ENCODE measurements at places on chromosomes 1 and 21. TPM values are rescaled to one million over a fixed set of nuclear protein-coding genes. Genes with fewer than 3 reads are reported as not detected.

Gene HPDL
- total RNA-seq, result not detected

Gene NCF2
- 2.2 TPM for total RNA-seq

Gene CR1
- total RNA-seq, result 1.0 TPM

Gene SOX13
- total RNA-seq, result 7.3 TPM

Gene KLHDC9
- 12.4 TPM for total RNA-seq

Gene EXTL2
- 6.7 TPM for total RNA-seq

Gene LMX1A
- not detected for total RNA-seq

Gene STYXL2
- 199 TPM for total RNA-seq

Gene MPL
- total RNA-seq, result 0.47 TPM

Gene E2F2
- total RNA-seq, result 0.04 TPM

Gene IGSF8
- total RNA-seq, result 17.0 TPM

Gene RYR2
- total RNA-seq, result 1,134 TPM

- H3K36me3 ChIP-seq, result no peaks in the 10 kb centered on the region
- DNase-seq, result no peak
- no peak overlapping the region for H3K27ac ChIP-seq
- H3K4me3 ChIP-seq, result no peak overlapping the region
- no peaks in the 10 kb centered on the region for H3K4me1 ChIP-seq
- H3K27me3 ChIP-seq, result no peaks in the 10 kb centered on the region
Observed at GRCh38 chr1:65813956-65814355, 21.3 kb downstream of the PDE4B start.

GRCh38 chr1:5448486-5448885 lies 543.7 kb downstream of the NPHP4 start:
- H3K27me3 ChIP-seq, result peaks cover 7% of the 10 kb centered on the region
- H3K4me1 ChIP-seq, result no peaks in the 10 kb centered on the region
- H3K27ac ChIP-seq, result no peak overlapping the region
- DNase-seq, result no peak
- H3K36me3 ChIP-seq, result no peaks in the 10 kb centered on the region
- H3K4me3 ChIP-seq, result no peak overlapping the region

GRCh38 chr1:53048960-53049573 lies 12.9 kb upstream of the PODN start:
- no peaks in the 10 kb centered on the region for H3K36me3 ChIP-seq
- H3K27me3 ChIP-seq, result no peaks in the 10 kb centered on the region

DNA sequence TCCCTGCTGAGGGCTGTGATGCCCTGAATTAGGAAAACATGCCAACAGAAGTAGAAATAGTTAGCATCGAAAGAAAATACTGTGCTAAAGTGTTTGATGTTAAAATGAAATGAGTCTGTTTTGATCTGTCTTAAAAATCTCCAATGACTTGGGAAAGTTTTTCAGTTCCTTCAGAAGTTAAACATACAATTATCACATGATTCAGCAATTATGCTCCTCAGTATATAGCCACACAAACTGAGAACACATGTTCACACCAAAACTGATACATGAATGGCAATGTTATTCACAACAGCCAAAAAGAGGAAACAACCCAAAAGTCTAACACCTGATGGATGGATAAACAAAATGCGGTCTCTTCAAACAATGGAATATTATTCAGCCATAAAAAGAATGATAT lies 130.6 kb downstream of the PTPN14 start:
- H3K4me3 ChIP-seq, result no peak overlapping the region
- no peak for DNase-seq
- H3K27me3 ChIP-seq, result no peaks in the 10 kb centered on the region
- H3K27ac ChIP-seq, result no peak overlapping the region

GRCh38 chr1:202023001-202023433 lies 12.6 kb downstream of the ELF3 start:
- H3K27me3 ChIP-seq, result no peaks in the 10 kb centered on the region
- peaks cover 4% of the 10 kb centered on the region for H3K4me1 ChIP-seq
- no peak for DNase-seq
- no peaks in the 10 kb centered on the region for H3K36me3 ChIP-seq
- H3K4me3 ChIP-seq, result no peak overlapping the region
- no peak overlapping the region for H3K27ac ChIP-seq

- no peak overlapping the region for H3K4me3 ChIP-seq
- DNase-seq, result no peak
- no peaks in the 10 kb centered on the region for H3K27me3 ChIP-seq
- no peak overlapping the region for H3K27ac ChIP-seq
Observed at GRCh38 chr1:25644962-25645361, 28.4 kb downstream of the MAN1C1 start.

GRCh38 chr1:227898502-227899140 lies 49.1 kb downstream of the WNT9A start:
- H3K27ac ChIP-seq, result no peak overlapping the region
- H3K27me3 ChIP-seq, result no peaks in the 10 kb centered on the region
- no peak overlapping the region for H3K4me3 ChIP-seq
- H3K36me3 ChIP-seq, result no peaks in the 10 kb centered on the region
- DNase-seq, result no peak
- no peaks in the 10 kb centered on the region for H3K4me1 ChIP-seq

- H3K4me1 ChIP-seq, result peaks cover 9% of the 10 kb centered on the region
- H3K36me3 ChIP-seq, result no peaks in the 10 kb centered on the region
- H3K27me3 ChIP-seq, result no peaks in the 10 kb centered on the region
- H3K27ac ChIP-seq, result no peak overlapping the region
Observed at GRCh38 chr1:222769971-222770620, 33.1 kb downstream of the FAM177B start.

- peaks cover 94% of the 10 kb centered on the region for H3K27me3 ChIP-seq
- no peak overlapping the region for H3K27ac ChIP-seq
- no peak for DNase-seq
- H3K4me1 ChIP-seq, result no peaks in the 10 kb centered on the region
Observed at GRCh38 chr1:156428746-156429288, 59.8 kb downstream of the RHBG start.

GRCh38 chr1:238329671-238330070 lies 438.9 kb upstream of the ZP4 start:
- H3K36me3 ChIP-seq, result no peaks in the 10 kb centered on the region
- H3K4me3 ChIP-seq, result no peak overlapping the region

GRCh38 chr1:159084867-159085266 lies 8.3 kb upstream of the AIM2 start:
- no peaks in the 10 kb centered on the region for H3K27me3 ChIP-seq
- DNase-seq, result no peak
- no peak overlapping the region for H3K27ac ChIP-seq
- H3K36me3 ChIP-seq, result no peaks in the 10 kb centered on the region
- H3K4me1 ChIP-seq, result no peaks in the 10 kb centered on the region

GRCh38 chr1:204435381-204435831 lies 23.8 kb upstream of the PPP1R15B start:
- no peak overlapping the region for H3K27ac ChIP-seq
- DNase-seq, result no peak
- H3K4me3 ChIP-seq, result no peak overlapping the region
- peaks cover 76% of the 10 kb centered on the region for H3K36me3 ChIP-seq

DNA sequence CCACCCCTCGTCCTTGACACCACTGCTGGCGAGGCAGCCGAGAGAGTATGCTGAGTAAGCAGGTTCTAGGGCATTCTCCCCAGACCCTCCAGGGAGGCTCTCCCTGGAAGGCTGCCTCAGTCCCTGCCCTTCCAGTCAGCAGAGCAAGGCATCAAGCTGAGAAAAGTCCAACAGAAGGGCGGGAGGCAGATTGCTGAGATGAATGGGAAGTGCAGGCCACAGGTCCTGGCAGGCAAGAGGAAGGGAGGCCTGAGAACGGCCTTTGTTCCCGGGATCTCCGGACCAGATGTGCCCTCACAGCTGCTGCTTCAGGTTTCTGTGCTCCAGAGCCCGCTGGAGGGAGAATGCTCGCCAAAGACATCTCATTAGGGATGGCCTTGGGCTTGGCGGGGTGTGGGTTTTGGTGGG lies 270.0 kb upstream of the VAMP3 start:
- no peak overlapping the region for H3K27ac ChIP-seq
- H3K27me3 ChIP-seq, result no peaks in the 10 kb centered on the region
- H3K36me3 ChIP-seq, result no peaks in the 10 kb centered on the region

GRCh38 chr1:4939266-4939665 lies 284.9 kb downstream of the AJAP1 start:
- no peaks in the 10 kb centered on the region for H3K4me1 ChIP-seq
- no peak overlapping the region for H3K27ac ChIP-seq
- no peak overlapping the region for H3K4me3 ChIP-seq
- DNase-seq, result no peak
- H3K27me3 ChIP-seq, result no peaks in the 10 kb centered on the region

DNA sequence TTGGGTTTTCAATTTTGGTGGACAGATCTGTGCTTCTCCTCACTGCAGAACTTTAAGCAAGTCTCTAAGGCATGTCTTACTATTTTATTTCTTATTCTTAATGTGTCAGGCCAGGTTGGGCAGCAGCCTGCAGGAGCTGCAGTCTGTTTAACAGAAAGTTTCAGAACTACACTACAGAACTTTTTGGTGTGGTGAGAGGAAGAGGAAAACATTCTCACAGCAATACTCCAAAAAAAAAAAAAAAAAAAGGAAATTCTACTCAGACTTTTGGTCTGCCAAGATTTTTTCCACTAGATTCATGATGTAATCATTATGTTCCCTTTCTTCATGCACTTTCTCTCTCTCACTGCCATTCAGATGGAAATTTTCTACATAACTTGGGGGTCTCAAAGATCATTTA lies 255.2 kb downstream of the COL11A1 start:
- no peaks in the 10 kb centered on the region for H3K36me3 ChIP-seq
- DNase-seq, result no peak
- H3K27me3 ChIP-seq, result no peaks in the 10 kb centered on the region
- H3K4me3 ChIP-seq, result no peak overlapping the region

DNA sequence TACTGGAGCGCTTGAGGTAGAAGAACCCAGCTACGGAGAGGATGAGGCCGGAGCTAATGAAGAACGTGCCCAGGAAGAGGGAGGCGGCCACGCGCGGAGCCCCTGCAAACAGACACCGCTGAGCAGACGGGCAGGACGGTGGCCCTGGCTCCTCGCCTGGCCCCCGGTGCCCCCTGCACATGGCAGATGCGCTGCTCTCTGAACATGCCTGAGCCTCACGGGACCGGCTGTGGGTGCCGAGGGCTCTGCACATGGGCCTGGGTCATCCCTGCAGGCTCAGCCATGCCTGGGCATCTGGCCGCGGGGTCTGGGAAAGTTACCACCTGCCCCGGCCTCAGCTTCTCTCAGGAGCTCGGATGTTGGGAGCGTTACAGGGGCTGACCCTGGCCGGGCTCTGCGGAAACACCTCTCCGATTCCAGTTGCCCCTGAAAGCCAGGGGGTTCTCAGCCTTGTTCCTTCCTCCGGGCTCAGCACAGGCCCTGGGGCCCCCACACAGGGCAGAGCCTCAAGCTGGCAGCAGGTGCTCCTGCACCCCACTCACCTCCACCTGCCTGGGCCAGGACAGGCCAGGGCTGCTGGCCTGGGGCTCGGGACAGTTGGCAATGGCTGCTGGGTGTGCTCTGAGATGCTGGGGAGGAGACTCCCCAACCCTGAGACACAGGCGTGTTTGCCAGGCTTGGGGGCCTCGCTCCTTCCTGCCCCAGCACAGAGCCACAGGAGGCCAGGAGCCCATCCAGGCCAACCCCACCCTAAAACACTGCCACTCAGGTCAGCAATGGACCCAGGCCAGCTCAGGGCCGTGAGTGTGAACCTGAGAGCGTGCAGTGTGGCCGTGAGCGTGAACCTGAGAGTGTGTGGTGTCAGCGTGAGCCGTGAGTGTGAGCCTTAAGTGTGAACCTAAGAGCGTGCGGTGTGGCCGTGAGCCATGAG lies 12.1 kb upstream of the RNF223 start:
- H3K27me3 ChIP-seq, result no peaks in the 10 kb centered on the region
- no peak for DNase-seq
- no peaks in the 10 kb centered on the region for H3K36me3 ChIP-seq
- no peaks in the 10 kb centered on the region for H3K4me1 ChIP-seq
- no peak overlapping the region for H3K27ac ChIP-seq

DNA sequence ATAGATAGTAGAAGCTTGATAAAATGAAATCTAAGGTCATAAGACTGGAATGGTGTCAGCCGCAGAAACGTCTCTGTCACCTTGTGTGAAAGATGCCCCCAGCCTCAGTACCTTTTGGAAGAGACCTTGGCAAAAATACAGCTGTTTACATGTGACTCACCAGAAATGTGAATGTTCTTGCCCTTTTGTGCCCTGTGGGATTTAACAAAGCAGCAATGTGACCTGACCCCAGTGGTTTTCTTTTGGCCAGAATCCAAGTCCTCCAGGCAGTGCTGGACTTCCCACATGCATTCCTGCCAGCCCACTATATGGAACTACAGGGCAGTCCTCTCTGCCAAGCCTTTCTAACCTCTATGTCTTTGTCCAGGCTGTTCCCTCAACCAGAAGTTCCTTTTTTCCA lies 27.2 kb upstream of the LRRC8C start:
- H3K27ac ChIP-seq, result peak overlapping the region; percentile 25
- no peak for DNase-seq
- H3K4me1 ChIP-seq, result peaks cover 78% of the 10 kb centered on the region
- H3K4me3 ChIP-seq, result no peak overlapping the region
- no peaks in the 10 kb centered on the region for H3K36me3 ChIP-seq

- no peak overlapping the region for H3K27ac ChIP-seq
- peaks cover 15% of the 10 kb centered on the region for H3K4me1 ChIP-seq
- no peak for DNase-seq
- no peak overlapping the region for H3K4me3 ChIP-seq
- H3K27me3 ChIP-seq, result no peaks in the 10 kb centered on the region
- no peaks in the 10 kb centered on the region for H3K36me3 ChIP-seq
Observed at GRCh38 chr1:219434285-219434922, 178.5 kb downstream of the ZC3H11B start.

DNA sequence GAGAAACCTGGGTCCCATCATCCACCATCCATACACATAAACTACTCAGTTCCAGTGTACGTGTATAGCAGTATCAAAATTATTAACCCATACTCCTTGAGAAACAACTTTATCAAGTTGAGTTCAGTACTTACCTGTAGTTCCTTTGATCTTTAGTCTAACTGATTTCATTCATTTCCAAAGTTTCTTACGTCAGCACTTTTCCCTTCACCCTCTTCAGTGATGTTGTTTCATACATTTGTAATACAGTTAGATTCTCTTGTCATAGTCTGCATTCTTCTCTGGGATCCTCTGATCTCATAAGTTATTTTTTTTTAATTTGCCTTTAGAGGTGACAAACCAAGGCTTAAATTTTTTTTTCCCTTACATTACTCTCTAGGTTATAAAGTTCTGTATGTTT lies 143.2 kb downstream of the PIK3R3 start:
- H3K36me3 ChIP-seq, result no peaks in the 10 kb centered on the region
- no peak overlapping the region for H3K4me3 ChIP-seq
- DNase-seq, result no peak
- no peaks in the 10 kb centered on the region for H3K4me1 ChIP-seq
- no peak overlapping the region for H3K27ac ChIP-seq

- H3K4me3 ChIP-seq, result no peak overlapping the region
- DNase-seq, result no peak
- no peaks in the 10 kb centered on the region for H3K36me3 ChIP-seq
- H3K4me1 ChIP-seq, result peaks cover 8% of the 10 kb centered on the region
- no peak overlapping the region for H3K27ac ChIP-seq
- no peaks in the 10 kb centered on the region for H3K27me3 ChIP-seq
Observed at GRCh38 chr21:34284666-34285065, 79.1 kb upstream of the KCNE2 start.

DNA sequence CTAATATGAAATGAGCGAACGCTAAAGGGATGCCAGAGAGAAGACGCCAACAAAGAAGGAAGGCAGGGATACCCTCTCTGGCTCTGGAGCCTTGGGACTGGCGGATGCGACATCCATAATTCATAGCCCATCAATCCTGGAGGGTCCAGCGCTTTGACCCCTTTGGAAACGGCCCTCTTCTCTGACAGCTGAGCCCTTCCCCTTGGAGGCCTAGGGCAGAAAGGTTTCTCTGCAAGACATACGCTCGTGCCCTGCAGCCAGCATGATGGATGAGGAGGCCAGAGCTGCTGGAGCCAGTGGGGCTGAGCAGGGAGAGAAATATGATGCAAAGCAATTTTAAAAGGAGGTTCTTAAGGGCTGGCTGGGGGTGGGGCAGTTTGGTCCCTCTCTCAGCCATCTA lies 22.2 kb downstream of the OPTC start:
- peaks cover 16% of the 10 kb centered on the region for H3K4me1 ChIP-seq
- no peaks in the 10 kb centered on the region for H3K27me3 ChIP-seq
- H3K4me3 ChIP-seq, result no peak overlapping the region
- H3K27ac ChIP-seq, result no peak overlapping the region

Data from heart right ventricle (tissue), 16 donors.